ENCODE measurements at places on chromosomes 6 and 20.

- no peak for DNase-seq
Observed at GRCh38 chr6:170000071-170000843, 248.8 kb downstream of the ERMARD start.

DNA sequence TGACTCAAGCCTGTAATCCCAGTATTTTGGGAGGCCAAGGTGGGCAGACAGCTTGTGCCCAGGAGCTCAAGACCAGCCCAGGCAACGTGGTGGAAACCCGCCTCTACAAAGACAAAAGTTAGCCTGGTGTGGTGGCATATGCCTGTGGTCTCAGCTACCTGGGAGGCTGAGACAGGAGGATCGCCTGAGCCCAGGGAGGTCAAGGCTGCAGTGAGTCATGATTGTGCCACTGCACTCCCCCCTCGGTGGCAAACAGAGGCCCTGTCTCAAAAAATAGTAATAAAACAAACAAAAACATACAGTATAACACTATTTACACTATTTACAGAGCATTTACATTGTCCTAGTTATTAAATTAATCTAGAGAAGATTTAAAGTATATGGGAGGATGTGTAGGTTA lies 56.0 kb upstream of the PIM1 start:
- DNase-seq, result no peak

DNA sequence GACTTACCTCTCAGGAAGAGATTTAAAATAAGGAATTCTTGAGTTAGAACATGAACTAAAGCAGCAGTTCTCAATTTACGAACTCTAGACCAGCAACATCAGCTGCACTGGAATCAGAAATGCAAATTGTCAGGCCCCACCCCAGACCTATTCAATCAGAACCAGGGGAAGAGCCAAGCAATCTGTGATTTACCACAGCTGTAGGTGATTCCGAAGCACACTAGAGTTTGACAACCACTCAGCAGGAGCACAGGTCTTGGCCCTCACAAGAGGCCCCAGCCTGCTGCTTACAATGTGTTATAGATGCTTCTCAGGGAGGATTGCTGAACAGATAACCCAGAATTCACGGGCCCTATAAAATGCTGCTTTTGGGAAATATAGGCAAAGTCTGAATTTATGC lies 279.2 kb downstream of the PTPRK start:
- DNase-seq, result no peak

DNA sequence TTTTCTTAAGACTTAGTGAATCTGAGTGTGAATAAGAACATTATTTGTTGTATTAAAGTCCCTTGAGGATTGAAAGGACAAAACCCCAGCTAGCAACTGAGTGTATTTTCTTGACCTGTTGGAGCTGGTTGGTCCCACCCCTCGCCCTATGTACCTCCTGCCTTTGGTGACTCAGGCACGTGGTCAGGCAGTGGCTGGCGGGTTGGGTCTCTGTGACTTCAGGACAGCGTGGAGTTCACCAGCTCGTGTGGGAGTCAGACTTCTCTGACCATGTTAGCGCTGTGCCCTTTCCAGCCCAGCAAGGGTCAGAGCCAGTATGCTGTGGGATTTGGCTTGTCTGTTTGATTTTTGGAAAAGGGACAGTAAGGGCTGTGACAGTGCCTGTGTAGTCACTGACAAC lies 93.7 kb downstream of the SSR1 start:
- DNase-seq, result peak; percentile 33

DNA sequence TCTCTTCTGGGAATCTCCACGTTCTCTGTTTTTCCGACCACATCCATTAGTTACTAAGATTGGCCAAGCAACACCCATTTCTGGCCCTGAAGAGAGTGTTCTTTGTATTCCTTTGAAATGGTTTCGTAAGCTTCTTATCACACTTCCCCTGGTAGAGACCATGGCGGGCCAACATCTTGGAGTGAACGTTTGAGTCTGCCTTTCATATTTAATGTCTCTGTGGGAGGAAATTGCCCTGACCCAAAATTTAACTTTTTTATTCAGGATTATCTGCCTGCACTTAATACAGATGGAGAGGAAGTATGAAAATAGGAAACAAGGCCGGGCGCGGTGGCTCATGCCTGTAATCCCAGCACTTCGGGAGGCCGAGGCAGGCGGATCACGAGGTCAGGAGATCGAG lies 177.0 kb upstream of the SNX9 start:
- no peak for DNase-seq

DNA sequence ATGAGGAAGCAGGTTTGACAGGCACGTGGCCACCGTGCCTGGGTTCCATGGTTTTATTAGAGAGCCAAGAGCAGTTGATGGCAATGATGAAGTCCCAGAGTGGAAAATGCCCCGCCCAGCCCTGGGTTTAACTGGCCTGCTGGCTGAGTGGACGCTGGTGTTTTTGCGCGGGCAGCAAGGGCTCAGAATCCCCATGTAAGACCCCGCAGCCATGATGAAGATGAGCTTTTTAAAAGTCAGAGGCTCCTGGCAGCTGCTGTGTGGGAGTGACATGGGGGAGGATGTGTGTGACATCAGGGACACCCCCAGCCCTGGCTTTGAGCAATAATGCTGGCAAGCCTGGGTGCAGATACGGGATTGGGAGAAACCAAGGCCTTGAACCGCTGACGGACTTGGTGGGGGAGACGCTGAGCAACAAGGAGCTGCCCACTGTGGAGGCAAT lies 33.0 kb upstream of the SLCO4A1 start:
- DNase-seq, result no peak

GRCh38 chr6:125987026-125987617 lies 782 bp downstream of the TRMT11 start:
- DNase-seq, result no peak

GRCh38 chr6:101118136-101118396 lies 236.9 kb upstream of the ASCC3 start:
- DNase-seq, result no peak

GRCh38 chr20:42150230-42150629 lies 532.1 kb upstream of the CHD6 start:
- DNase-seq, result no peak

DNA sequence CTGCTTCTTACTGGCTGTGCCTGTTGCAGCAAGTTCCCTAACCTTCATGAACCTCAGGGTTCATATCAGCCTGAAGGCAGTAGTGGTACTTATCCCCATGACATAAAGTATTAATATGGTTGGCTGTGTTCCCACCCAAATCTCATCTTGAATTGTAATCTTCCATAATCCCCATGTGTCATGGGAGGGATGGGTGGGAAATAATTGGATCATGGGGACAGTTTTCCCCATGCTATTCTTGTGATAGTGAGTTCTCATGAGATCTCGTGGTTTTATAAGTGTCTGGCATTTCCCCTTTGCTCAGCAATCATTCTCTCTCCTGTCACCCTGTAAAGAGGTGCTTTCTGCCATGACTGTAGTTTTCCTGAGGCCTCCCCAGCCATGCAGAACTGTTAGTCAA lies 61.8 kb downstream of the FAM229B start:
- no peak for DNase-seq

- no peak for DNase-seq
Observed at GRCh38 chr6:169864148-169865020, 113.0 kb downstream of the ERMARD start.

- DNase-seq, result no peak
Observed at GRCh38 chr6:3991941-3992340, 87.0 kb downstream of the FAM217A start.

- DNase-seq, result no peak
Observed at GRCh38 chr20:59073582-59073981, 31.0 kb upstream of the PRELID3B start.

DNA sequence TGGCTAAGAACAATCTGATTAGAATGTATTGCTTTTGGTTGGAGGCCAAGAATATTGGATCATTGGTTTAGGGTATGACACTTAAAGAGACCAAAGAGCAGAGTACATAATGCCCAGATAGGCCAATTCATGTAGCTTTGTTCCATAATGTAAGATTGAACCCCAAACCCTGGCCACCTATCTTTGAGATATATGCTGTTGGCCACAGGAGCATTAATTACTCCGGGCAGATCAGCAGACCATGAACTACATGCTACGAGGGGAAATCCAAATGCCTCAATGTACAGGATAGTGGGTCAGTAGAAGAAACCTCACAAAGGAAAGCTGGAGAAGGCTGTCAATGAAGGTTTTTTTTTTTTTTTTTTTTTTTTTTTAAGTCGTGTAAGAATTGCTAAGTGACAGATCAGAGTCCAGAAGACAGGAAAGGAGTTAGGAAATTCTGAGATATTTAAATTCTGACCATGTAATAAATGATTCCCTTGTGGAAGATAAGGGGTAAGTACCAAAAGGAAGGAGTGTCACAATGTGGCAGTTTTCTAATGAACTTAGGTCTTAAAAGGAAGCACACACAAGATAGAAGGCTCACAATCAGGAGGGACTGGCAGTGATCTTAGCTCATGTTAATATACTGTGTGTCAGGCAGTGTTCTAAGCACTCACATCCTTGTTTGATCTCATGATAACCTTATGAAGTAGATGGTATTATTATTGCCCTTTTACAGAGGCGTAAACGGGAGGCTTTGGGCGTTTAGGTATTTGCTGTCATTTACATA lies 61.4 kb downstream of the CARMIL1 start:
- no peak for DNase-seq

GRCh38 chr6:42137194-42137753 lies 5.1 kb downstream of the C6orf132 start:
- no peak for DNase-seq

DNA sequence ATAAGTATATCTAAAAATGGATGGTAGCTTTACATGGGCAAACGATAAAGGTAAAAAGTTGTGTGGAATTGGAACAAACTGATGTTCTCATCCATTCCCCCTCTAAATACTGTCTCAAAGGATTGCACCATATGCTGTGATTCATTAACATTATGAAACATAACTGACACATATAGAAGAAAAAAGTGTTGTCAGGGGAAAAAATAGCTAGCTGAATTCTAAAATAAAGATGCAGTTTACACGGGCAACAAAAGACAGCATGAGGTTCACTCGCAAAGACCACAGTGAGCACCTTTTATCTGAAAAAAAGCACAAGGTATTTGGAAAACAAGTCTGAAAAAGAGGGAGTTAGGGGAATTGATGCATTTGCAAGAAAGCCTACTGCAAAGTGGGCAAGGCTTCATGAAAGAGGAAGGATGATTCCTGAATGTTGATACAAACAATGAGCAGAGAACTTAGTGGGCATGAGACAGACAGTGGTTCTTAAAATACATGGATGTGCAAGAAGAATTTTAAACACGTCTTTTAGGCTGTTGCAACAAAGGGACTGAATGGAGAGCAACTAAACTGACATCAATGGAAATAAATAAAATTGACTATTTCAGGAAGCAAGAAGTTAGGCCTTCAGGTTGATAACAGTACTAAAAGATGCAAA lies 280.9 kb downstream of the KIF16B start:
- peak; percentile 40 for DNase-seq

GRCh38 chr6:116175344-116175743 lies 49.4 kb upstream of the COL10A1 start:
- DNase-seq, result no peak

GRCh38 chr6:131062241-131063027 lies 611 bp downstream of the EPB41L2 start:
- DNase-seq, result peak; percentile 60

DNA sequence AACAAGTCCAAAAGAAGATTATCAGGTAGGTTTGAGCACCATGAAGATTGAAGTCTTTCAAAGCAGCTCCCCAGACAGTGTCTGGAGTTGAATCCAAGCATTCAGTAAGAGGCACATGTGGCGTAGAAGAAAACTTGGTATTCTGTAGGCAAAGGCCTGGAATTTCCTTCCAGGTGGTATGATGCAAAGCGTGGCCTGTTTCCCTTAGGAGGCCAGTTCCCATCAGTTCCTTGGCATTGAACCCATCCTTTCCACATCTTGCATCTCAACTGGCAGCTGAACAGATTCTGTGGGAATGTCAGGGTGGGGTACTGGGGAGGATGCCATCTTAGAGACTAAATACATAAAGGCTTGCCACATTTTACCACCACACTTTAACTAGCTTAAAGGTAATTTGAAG lies 516.0 kb downstream of the BTBD3 start:
- no peak for DNase-seq

DNA sequence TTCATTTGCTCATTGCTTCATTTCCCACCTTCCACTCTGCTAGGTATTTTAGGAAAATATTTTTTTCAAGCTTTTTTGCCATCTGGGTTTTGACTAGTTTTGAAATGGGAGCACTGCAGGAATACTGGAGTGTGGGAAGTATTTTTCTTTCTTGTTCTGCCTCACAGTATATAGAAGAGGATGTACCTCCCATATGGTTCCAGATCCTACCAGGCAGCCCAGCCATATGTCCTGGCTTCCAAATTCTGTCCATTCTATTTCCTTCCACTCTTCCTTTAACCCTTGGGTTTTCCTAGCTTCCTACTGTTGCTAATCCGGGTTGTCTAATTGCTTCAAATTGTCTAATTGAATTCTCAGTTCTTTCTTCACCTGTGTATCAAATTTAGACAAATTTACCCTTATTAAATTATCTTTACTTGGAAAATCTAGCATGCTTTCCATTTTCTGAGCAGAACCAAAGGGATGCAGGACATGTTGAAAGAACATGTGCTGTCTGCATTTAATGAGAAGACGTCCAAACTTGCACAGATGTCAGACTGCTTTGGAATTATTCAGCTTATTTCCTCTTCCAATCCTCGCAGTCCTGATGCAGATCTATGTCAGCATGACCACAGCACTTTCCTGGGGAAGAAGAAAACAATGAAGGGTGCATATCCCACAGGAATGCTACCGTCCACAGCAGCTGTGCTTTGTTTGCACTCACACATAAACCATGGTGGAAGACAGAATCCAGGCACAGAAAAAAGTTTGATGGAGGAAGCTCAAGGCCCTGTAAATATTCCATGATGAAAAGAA lies 1273.9 kb upstream of the MAP3K7 start:
- DNase-seq, result no peak

DNA sequence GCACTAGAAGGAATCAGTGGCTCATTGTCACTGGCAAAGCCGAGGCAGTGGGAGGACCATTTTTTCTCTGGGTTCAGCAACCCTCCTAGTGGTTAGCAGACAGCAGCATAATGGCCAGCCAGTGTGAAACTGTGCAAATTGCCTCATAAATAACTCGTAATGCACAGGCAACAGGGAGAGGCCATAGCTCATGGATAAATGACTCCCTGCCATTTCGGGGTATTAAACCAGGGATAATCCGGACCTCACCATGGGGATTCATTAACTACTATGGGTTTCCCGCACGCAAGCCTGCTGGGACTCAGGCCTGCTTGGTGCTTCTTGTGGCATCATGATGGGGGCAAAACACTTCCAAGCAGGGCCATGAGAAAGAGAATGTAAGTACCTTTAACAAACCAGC lies 158.2 kb upstream of the CHD6 start:
- DNase-seq, result no peak

GRCh38 chr6:6920987-6921313 lies 186.8 kb upstream of the RREB1 start:
- DNase-seq, result no peak

DNA sequence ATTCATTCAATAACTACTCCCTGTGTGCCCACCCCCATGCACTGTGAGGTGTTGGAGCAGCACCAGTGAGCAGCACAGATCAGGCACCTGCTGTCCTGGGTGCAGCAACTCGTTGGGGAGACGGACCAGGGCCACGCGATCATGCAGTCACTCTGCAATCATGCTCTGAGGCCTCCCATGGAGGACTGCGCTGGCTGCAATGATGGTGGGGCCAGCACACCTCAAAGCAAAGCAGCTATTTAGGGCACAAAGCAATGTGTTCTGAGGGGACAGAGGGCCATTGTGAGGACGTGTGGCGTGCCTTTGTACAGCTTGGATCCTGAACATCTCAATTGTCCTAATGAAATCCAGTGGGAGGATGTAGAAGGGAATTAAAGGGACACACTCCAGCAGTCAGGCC lies 41.0 kb upstream of the MPC1 start:
- DNase-seq, result no peak

- DNase-seq, result no peak
Observed at GRCh38 chr20:55333798-55334197, 671.5 kb downstream of the CBLN4 start.
